ENCODE measurements at places on chromosomes 2 and 18.

GRCh38 chr2:178066890-178067669, 5.5 kb downstream of the PDE11A start:
- DNase-seq: no peak

DNA sequence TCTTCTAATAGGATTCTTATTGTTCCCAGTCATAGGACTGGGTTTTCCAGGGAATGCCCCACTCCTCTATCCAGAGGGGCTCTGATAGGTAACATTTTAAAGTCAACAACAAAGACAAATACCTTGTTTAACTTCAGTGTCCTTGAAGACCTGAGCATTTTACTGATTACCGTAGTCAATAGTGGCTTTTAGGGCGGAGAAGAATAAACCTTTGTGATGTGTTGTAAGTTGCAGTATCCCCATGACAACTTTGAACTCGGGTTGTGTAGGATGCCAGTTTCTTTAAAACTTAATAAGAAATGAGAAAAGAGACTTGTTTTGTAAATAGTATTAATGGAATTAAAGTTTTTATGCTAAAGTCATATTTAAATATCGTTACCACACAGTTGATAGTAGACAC, 6.0 kb downstream of the GATA6 start:
- no peak for DNase-seq

- no peak for DNase-seq
Measured at GRCh38 chr2:113376913-113377445, 60.5 kb upstream of the ZNG1B start.

DNA sequence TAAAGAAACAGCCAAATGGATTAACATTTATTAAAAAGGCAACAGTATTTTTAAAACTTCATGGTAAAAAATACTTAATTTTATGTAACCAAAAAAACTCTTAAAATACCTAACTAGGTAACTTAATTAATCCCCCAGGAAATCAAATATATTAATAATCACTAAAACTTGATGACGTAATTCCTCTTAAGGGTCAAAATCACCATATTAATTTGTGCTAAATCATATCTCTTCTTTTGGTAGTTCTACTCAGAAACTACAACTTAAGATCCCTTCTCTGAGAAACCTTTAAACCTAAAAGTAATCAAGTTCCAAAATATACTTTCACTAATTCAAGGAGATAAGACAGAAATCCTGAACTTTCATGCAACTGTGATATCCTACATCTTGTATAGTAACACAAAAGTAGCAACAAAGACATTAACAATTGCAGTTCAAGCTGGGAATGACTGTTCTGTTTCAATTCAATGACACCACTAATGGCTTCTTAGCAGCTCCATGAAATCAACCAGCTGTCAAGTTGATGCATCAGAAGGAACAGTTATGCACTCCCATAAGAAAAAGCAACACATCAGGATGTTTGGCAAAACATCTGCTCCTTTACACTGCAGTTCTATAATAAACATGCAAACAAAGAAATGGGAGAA, 4.0 kb downstream of the BAZ2B start:
- no peak for DNase-seq

DNA sequence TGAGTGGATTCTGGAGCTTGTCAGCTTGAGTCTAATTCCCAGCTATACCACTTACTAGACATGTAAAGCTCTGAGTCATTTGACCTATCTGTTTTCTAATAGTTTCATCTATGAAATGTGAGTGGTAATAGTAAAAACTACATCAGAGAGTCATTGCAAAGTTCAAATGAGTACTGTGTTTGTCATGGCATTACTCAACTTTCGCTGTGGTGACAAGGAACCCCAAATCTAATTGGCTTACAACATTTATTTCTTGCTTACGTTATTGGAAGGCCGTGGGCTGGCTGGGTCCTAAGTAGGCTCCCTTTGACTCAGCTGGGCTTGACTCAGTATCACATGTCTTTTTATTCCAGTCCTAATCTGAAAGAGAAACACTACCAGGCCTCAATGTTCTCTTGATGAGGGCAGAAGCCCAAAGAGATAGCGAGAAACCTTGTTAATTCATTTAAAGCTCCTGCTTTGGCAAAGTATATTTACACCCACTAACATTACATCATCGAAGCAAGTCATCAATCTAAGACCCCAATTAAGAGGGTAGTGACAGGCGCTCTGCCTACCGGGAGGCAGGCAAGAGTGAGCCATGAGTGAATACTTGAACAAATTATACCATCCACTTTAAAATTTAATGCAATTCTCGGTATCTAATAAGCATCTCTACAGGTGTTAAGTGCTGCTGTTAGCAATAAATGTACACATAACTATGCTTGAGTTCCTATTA, 431.8 kb upstream of the SPHKAP start:
- DNase-seq: no peak

GRCh38 chr2:72917877-72918553, 696 bp downstream of the EMX1 start:
- peak; percentile 31 for DNase-seq

DNA sequence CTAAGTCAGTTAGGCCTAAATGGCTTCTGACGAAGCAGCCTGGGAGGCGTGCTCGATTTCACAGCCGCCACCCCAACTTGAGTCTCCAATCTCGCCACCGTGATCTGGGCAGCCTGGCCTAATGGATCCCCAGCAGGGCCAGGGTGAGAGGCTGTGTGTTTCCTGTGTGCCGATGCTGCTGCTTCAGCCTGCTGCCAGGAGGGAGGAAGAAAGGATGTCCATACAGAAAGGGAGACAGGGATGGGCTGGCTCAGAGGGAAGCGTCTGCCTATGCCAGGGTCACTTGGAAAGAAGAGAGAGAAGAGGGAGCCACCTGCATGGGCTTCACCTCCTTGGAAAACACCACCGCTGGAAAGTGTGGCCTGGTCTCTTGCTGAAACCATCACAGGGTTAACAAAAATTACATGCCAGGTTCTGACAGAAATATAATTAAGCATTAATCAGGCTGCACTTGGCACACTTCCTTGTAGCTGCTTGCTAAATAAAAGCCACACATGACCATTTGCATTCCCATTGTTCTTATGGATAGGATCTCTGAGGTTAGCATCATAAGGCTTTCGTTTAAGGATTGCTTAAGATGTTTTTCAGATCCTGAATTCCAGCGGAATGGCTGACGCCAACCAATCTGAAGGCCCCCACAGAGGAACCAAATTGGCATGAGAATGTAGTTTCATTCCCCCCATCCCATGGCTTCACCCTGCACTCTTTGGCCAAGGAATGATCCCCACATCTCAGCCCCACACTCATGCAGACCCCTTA, 108.8 kb upstream of the SLC1A4 start:
- DNase-seq: no peak

DNA sequence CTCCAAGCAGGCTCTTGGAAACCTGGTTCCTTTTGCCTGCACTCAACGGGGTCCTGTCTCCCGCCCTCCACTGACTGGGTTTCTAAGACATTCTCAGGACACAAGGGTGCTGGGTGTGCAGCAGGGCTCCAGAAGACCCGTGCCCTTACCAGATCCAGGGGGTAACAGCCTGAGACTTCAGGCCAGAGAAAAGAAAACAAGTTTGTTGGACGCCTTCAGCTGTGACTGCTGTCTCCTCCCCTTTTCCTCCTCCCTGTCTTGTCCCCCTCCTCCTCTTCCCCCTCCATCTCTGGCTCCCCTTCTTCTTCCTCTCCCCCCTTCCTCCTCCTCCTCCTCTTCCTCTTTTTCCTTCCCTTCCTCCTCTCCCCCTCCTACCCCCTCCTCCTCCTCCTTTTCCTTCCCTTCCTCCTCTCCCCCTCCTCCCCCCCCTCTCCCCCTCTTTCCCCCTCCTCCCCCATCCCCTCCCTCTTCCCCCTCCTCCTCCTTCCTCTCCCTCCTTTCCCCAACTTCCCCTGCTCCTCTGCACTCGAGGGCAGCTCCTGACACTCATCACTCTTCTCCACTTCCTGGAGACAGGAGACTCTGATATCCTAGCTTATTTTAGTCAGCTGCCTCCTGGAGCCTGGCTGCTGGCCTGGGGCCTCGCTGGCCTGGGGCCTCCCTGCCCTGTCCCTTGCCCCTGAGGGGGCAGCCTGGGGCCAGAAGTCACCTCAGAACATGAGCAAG, 12.4 kb downstream of the ADRA2B start:
- DNase-seq: peak; percentile 13

DNA sequence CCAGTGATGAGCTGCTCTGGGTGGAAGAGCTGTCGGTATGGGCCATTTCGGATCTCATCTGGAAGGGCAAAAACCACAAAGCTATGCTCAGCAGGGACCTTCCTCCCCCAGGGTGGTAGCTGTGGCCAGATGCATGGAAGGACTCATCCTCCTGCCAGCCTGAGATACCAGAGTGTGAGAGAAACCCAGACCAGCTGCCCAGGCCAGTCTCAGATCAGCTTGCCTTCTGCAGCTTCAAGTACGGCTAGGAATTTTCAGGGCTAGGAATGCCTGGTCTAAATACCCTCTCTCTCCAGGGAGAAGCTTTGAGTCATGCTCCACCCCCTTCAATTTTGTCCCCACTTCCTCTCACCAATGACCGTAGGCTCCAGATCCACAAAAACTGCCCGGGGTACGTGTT, 1.4 kb upstream of the TUBA4B start:
- no peak for DNase-seq

DNA sequence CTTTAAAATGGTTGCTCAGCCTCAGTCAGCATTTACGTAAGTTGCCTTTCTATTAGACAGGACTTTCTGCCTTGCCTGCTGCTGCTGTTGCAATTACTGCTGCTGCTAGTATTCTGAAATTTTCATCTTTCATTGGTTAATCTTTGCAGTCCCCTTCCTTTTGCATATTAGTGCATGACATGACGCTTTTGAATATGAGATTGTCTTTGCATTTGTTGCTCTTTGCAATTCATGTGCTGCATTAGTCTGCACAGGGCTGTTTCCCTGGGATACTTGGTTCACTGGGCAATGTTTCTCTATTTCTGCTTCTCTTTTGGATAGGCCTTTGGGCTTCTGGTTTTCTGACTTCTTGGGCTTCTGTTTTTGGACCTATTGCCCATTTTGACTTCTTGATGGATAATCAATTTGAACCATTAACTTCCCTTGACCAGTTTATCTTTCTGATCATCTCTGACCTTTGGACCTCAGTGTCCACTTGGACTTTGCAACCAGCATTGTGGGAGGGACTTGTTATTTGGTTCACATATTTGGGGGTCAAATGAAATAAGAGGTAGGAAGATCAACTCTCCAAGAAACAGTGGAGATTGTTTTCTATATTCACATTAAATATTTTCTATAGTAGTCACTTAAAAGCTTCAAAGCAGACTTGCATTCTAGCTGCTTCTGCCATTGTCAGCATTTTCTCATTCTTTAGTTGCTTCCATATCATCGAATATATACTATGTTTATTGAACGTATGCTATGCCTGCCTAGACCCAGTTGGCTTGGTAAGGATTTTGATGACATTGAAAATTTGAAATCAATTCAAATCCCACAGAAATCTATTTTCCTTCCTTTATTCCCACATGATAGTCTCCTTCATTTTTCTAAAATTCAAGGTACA, 12.5 kb upstream of the BUB1 start:
- no peak for DNase-seq

DNA sequence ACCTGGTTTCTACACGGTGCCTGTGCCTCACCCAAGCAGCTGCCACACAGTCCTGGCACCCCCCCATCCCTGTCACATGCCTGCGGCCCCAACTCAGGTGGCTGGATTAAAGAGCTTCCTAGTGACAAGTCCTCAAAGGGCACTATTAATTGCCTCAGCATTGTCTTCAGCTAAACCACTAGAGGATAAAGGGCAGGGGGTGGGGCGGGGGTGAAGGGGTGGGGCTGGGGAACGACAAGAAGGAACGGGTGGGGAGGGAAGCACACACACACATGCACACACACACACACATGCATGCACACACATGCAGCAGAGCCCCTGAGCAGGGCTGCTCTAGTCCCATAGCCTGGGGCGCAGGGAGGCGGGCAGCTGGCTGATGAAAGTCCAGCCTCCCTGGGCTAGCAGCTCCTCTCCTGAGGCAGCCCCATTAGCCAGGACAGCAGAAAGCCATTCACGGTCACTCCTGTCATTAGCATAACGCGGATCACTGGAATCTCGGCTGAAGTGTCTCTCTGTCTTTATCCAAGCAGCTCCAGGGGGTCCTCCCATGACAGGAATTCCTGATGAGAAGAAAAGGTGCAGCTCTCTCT, 7.4 kb upstream of the TEX261 start:
- DNase-seq: no peak

- peak; percentile 28 for DNase-seq
Measured at GRCh38 chr2:70686577-70687460, 81.2 kb downstream of the ADD2 start.

GRCh38 chr2:23692851-23693605, 233.9 kb downstream of the ATAD2B start:
- DNase-seq: no peak
